ENCODE measurements at places on chromosomes 2 and 18.
A peak's percentile ranks its signal among the peaks of the same experiment; 100 is the strongest.

DNA sequence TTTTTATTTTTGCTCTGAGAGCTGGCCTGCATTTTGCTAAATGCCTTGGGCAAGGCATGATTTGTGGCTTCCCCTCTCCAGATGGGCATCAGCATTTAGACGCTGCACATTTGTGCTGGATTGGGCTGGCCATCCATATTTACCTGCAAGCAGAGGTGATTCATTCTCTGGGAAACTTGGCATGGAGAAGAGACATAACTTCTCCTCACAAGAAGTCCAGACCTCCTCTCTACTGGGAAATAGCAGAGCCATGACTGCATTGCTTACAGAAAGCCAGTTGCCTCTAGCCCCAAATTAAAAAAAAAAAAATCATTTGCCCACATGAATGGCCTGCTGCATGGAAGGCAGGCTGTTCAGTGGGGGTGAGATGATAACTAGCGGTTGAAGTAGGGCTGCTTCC is 120.1 kb downstream of the ACTR3 start:
- DNase-seq: no peak

GRCh38 chr2:109401370-109401769 is 212.4 kb downstream of the SEPTIN10 start:
- DNase-seq: no peak

DNA sequence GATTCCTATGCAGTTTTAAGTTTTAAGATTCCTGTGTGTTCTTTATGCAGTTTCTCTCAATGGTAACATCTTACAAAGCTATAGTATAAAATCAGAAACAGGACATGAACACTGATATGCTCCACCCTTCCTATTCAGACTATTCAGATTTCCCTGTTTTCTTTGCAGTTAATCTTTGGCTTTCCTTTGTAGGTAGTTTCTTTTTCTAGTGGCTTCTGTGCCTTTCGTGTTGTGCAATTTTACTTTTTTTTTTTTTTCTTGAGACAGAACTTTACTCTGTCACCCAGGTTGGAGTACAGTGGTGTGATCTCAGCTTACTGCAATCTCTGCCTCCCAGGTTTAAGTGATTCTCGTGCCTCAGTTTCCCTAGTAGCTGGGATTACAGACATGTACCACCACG is 94.9 kb upstream of the RNU4ATAC start:
- DNase-seq: no peak

- DNase-seq: peak; percentile 44
These were observed 56.2 kb downstream of the ITSN2 start for GRCh38 chr2:24304098-24304497.

DNA sequence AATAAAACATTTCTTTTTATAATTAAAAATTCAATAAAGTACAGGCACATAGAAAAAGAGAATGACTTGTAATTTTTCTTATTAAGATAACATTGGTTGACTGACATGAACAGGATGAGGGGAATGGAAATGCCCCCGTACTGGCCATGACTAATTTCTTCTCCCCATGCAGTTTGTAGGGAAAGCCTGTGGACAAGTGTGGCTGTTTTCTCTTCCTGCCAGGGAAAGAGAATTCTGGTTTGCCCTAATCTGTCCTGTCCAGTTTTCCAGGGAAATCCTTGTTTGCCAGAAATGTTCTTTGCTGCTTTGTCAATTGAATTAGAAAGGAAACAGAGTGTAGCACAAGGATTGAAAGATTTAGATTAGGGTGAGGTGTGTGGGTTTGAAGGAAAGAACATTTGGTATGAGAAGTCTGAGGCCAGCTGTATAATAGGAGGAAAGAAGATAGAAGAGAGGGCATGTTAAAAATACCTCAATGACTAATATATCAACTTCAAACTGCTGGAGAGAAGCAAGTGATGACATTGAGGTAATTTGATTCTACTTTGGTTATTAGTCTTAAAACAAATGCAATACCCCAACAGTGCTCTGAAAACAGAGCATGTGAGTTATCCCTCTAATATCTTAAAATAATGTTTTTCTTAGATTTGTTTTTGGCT is 593.9 kb upstream of the ZNF804A start:
- DNase-seq: no peak

DNA sequence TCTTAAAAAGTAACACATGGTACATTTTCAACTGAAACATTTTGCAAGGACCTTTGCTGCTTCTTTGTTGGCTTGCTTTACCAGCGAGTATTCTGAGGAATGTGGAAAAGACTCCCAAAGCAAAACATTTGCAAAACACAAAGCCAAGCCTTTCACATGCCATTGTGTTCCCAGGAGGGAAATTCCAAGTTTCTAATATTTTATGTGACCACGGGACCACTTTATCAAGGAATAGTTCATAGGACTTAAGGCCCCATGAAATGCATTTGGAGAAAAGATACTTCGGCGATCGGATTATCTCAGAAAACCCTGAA is 26.2 kb downstream of the CYP27C1 start:
- DNase-seq: no peak

- DNase-seq: no peak
These were observed 63.1 kb upstream of the MCFD2 start for GRCh38 chr2:46978723-46979122.

- DNase-seq: no peak
These were observed 9.1 kb downstream of the TNP1 start for GRCh38 chr2:216850665-216851322.

- DNase-seq: no peak
These were observed 3.4 kb downstream of the ASAP2 start for GRCh38 chr2:9210030-9210429.

GRCh38 chr2:61742955-61743354 is 110.9 kb downstream of the FAM161A start:
- no peak for DNase-seq

DNA sequence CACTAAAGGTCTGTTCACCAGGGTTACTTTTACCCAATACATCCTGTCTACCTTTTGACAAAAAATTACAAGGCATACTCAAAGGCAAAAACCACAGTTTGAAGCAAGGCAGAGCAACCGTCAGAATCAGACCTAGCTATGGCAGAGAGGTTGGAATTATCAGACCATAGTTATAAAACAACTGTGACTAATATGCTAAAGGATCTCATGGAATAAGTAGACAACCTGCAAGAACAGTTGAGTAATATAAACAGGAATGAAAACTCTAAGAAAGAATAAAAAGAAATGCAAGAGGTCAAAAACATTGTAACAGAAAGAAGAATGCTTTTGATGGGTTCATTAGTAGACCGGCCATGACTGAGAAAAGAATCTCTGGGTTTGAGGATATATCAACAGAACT is 318.8 kb upstream of the KCNH7 start:
- no peak for DNase-seq

DNA sequence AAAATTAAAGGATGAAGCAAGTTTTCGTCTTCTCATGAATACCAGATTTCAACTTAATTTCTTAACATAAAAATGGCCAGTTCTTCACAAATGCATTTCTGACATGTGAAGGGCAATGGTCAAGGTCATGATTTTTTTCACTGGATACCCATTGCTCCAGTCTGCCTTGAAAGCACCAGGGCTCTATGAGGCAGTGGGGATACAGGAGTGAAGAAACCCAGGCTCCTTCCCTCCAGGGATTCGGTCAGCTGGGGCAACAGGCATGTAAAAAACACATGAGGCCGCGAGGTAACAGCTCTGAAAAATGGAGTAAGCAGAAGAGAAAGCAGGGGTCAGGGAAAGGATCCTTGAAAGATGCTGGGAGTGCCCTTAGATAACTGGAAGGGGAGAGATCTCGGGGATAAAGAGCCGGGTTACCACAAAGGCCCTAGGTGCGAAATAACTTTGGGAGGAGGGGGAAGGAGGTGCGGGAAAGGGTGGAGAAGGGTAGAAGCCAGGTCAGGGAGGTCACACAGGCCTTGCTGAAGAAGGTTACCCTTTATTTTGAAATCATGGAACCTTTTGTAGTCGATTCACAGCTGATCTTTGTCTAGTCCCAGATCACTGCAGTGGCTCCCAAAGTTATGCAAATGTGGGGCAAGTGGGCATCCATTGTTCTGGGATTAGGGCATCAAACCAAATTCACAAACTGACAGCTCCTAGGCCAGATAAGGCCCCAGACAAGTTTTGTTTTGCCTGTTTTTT is 5.2 kb upstream of the SPRED2 start:
- no peak for DNase-seq

DNA sequence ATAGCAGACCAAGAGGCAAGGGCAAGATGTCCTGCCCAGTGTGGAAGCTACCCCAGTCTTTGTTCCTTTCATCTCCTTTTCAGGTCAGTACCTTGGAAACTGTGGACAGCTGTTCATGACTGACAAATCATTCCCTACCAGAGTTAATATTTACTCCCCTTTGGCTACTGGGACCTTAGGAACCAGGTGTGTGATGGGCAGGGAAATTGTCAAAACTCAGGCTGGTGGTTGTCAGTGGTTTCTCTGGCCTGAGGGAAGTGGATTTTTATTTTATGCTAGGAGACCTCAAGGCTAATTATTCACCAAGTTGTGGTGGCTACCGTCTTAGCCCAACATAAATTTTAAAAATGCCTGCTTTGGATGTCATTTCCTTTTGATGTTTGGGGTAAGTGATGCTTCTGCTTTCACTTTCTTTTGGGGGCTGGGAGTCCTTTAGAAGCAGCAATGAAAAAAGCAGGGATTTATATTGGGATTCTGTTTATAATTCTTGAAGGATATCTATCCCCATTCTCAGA is 119.3 kb downstream of the SETBP1 start:
- DNase-seq: no peak

DNA sequence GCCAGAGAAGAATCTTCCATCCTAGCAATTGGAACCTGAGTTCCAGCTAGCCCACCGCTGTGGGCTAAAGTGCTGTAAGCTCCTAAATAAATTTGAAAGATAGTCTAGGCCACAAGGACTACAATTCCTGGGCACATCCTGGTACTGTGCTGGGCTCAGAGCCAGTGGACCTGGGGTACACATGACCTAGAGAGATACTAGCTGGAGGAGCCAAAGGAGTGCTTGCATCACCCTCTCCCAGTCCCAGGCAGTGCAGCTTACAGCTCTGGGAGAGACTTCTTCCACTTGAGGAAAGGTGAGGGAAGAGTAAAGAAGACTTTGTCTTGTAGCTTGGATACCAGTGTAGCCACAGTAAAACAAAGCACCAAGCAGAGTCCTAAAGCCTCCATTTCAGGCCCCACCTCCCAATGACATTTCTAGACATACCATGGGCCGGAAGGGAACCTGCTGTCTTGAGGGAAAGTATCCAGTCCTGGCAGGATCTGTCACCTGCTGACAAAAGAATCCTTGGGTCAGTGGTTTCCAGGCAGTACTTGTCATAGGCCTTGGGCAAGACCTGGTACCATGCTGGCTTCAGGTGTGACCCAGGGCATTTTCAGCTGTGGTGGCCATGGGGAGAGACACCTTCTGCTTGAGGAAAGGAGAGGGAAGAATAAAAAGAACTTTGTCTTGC is 89.5 kb downstream of the TMEM185B start:
- DNase-seq: no peak

- no peak for DNase-seq
These were observed 11.7 kb upstream of the KIF1A start for GRCh38 chr2:240831594-240832204.

DNA sequence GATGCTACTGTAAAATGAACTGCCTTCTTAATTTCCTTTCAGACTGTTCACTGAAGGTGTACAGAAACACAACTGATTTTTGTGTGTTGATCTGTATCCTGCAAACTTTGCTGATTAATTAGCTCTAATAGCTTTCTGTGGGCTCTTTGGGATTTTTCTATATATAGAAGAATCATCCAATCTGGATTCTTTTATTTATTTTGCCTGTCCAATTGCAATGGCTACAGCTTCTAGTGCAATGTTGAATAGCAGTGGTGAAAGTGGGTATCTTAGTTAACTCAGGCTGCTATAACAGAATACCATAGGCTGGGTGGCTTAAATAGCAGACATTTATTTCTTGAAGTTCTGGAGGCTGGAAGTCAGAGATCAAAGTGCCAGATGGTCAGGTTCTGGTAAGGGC is 74.4 kb downstream of the ID2 start:
- no peak for DNase-seq

- DNase-seq: no peak
These were observed 9.0 kb downstream of the MALL start for GRCh38 chr2:110106642-110107041.

- DNase-seq: no peak
These were observed 142.1 kb downstream of the MYT1L start for GRCh38 chr2:2188941-2189340.

GRCh38 chr2:16425462-16426336 is 239.9 kb downstream of the CYRIA start:
- DNase-seq: no peak

GRCh38 chr2:62817348-62817747 is 111.8 kb downstream of the EHBP1 start:
- no peak for DNase-seq

DNA sequence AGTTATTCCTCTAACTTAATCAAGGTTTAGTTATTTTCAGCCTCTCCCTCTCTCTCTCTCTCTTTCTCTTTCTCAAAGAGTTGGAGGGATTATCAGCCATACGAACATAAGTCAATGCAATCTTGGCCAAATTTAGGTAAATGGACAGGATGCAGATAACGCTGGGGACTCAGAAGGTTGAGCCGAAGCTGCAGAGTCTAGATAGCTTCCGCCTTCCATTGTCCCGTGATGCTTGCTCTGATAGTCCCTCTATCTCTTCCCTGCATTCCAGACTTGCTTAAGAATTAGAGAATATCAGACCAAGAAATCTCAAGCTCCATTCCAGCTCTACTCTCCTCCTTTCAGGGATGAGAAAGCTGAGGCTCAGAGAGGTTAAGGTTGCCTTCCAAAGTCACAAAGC is 502.8 kb upstream of the TNP1 start:
- no peak for DNase-seq

DNA sequence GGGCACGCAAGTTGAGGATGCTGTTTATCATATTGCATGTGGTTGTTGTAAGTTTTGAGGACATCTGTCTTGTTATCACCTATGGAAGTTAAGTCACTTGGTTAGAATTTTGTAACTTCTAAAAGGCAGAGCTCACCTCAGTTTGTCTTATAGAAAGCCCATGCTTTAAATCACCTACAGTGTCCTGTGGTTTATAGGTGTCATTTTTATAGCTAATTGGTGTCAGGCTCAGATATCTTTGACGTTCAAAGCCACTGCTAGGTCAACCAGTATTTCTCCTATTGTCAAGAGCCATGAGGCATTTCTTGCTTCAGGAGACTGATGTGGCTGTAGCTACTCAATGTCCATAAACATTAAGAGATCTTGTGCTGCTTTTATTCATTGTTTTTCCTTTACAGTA is 16.8 kb downstream of the ZNF532 start:
- DNase-seq: no peak

GRCh38 chr2:71498261-71498701 is 44.9 kb downstream of the DYSF start:
- DNase-seq: no peak

DNA sequence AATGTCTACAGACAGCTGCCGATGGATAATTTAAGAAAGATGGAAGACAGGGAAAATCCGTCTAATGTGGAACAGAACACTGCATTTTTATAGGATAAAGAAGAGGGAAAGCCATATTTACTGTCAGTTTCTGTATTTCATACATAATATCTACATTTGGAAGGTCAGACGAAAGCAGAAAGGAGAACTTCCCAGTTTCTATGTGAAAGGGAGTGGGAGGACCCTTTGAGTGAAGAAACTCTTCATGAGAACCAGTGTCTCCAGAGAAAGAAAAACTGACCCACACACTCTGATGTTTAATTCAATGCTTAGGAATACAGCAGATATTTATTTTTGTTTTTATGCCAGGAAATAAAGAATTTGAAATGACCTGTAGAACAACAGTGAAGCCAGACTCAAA is 127.2 kb downstream of the CALCRL start:
- DNase-seq: no peak
